AG10803 (cell line): ENCODE measurements at places on chromosomes 1 and 21.

DNA sequence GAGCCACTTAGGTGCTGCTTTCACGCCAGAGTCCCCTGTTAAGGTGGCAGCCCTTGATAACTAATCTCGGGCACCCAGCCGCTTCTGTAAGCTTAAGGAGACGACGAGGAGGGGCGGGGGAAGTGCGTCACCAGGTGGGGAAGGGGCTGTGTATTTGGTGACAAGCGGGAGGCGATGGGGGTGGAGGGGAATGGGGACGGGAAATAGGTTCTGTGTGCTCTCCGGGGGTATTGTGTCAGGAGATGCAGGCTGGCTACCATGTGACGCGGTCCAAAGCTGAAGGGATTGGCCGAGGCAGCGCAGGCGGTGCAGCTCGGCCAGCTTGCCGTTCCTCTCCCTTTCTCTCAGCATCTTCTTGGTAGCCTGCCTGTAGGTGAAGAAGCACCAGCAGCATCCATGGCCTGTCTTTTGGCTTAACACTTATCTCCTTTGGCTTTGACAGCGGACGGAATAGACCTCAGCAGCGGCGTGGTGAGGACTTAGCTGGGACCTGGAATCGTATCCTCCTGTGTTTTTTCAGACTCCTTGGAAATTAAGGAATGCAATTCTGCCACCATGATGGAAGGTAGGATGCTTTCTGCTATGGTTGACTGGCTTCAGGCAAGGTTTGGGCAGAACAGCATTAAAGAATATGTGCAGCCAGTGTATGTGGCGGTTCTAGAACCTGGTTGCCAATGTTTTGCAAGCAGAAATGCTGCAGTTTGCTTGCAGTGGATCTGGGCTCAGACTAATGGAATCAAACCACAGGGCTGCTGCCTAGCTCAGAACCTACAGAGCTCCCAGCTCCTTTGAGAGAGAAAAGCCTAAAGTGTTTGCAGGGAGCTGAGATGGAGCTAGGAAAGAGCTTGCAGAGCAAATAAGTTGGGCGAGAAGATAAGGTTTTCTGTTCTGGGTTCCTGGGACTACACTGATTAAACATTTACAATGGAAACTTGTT is at the start of gene SGIP1:
Gene SGIP1, plus strand, starts transcription at position 350 of the 937 bp plus-strand sequence. Its CDS starts 206 bp downstream, at position 556.
- DNase-seq = peak; percentile 80

DNA sequence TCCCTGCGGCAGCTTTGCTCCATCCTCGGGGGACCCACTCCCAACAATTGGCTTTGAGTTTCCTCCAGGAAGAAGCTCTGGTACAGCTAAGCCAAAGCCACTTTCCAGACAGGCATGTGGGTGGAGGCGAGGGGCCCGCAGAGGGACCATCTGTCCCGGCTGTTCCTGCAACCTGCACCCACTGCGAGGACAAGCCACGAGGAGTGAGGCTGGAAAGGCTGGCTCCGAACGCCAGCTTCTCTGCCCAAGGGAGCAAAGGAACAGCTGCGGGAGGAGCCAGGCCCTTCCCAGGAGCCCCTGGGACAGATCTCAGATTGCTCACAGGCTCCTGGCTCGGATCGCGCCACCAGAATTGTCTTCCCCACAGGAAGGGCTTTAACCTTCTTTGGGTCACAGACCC is 28.3 kb upstream of the PEF1 start:
- DNase-seq = no peak

GRCh38 chr1:179968994-179969919 is 14.6 kb downstream of the CEP350 start:
- DNase-seq = no peak

DNA sequence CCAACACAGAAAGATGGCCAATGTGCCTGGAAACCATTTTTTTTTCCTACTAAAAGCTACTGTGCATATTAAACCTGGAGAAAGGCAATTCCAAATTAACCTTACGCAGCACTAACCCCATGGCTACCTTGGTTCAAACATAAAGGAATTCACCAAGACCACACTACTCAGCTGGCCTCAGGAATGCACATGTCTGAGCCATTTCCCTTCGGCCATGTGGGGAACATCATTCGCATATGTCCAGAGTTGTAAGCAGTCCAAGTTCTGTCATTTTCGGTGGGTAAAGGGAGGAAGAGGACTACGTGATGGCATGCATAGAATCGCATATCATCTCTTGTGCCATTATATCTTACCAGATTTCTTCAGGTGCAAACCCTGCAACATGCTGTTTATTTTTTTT is 175.4 kb downstream of the NTMT2 start:
- DNase-seq = peak; percentile 54

GRCh38 chr1:23915466-23915865 is 2.3 kb upstream of the CNR2 start:
- no peak for DNase-seq
